Smooth muscle cell of the brain vasculature (primary cell): ENCODE measurements at places on chromosomes 2 and 18.

- DNase-seq = peak; percentile 55
These were observed 49.2 kb upstream of the FRZB start for GRCh38 chr2:182915369-182916326.

GRCh38 chr18:23643815-23644490, 18.8 kb downstream of the ANKRD29 start:
- no peak for DNase-seq

DNA sequence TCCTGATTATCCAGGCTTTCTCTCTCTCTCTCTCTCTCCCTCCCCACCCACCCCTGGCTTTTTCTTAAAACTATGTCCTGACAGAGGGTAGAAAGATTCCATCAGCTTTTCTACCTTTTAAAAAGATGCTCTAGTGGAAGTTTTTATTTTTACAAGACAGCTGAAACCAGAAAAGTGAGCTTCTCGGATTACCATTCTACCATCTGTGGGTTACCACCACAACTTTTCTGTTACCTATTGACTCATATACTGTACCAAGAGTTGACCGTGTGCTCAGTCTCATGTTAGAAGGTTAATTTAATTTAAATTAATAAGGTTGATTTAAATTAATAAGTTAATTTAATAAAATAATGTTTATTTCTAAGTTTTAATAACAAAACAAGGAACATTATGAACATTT, 137.6 kb downstream of the UPP2 start:
- no peak for DNase-seq

GRCh38 chr2:241680827-241681599, 5.6 kb downstream of the DTYMK start:
- no peak for DNase-seq

DNA sequence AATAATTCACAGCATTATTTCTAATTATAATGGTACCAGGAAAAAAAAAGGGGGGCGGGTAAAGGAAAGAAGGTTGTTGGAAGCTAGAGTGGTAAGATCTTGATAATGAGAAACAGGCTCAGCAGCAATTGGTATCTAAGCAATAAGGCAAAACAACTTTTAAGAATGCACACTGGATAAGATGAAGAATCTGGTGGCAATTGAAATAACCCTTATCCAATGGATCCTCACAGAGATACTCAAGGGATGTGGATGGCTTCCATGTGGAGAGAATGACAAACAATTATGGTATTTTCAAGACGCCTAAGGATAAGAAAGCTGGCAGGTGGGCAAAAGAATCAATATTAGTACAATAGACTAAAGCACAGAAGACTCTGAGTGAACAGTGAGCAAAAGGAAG, 153.6 kb downstream of the UPP2 start:
- no peak for DNase-seq

DNA sequence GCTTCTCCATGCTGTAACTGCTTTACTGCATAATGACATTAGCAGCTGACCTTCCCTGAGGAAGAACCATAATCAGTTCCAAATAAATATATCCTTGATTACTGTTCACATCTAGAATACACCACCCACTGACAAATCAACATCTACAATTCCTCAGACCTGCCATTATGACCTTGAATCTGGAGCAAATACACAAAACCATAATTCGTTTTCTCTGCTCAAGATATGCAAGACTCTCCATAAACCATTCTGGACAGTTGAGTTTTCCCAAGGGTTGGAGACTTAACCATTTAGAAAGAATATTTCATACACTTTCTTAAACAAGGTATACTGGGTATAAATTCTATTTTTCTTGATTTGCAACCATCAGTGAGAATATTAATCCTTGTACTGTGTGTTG, 11.8 kb downstream of the C2orf76 start:
- no peak for DNase-seq

DNA sequence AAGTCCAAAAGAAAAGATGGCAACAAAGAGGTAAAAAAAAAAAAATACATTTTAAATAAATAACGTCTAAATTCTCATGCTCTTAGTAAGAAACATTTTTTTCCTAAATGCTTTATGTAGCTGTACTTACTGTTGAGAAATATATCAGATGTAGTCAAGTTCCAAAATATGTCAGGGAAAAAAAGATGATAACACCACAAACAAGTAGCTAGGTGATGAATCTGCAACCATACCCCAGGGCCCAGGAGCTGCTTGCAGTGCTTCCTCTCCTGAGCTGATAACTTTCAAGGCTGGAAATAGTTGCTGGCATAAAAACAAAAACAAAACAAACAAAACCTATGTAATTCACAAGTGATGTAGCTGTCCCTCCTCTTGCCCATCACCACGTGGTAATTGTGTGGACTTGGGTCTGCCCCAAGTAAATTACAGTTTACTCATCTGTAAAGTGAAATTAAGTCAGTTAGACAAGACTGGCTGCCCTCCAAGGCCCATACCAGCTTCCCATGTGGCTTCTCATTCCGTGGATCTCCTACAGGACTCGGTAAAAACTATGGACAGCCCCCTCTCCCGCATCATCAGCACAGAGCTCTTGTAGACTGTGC, 82.6 kb downstream of the SP100 start:
- DNase-seq = no peak

DNA sequence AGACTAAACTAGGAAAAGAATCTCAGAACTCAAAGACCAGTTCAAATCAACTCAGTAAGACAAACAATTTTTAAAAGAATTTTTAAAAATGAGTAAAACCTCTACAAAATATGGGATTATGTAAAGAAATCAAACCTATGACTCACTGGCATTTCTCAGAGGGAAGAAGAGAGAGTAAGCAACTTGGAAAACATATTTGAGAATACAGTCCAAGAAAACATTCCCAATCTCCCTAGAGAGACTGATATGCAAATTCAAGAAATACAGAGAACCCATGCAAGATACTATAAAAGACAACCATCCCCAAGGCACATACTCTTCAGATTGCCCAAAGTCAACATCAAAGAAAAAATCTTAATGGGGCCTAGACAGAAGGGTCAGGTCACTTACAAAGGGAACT, 162.7 kb downstream of the WDPCP start:
- DNase-seq = no peak

GRCh38 chr2:63059793-63060471, 9.3 kb downstream of the OTX1 start:
- DNase-seq = no peak

- no peak for DNase-seq
These were observed 16.1 kb upstream of the CD207 start for GRCh38 chr2:70851704-70852103.

DNA sequence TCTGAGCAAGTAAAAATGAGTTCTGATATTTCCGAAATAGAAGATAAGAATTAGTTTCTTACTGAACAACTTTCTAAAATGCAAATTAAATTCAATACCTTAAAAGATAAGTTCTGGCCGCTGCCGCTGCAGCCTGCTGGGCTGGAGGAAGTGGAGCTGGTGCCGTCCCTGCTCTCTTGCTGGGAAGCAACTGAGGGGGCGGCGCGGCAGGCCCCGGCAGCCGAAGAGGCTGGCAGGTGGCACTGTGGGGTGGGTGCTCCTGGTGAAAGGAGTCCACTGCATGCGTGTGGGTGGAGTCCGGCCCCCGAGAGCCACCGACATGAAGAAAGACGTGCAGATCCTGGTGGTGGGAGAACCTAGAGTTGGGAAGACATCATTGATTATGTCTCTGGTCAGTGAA, 89.5 kb upstream of the ZNF519 start:
- no peak for DNase-seq

GRCh38 chr2:75580156-75580555, 19.4 kb upstream of the EVA1A start:
- no peak for DNase-seq

DNA sequence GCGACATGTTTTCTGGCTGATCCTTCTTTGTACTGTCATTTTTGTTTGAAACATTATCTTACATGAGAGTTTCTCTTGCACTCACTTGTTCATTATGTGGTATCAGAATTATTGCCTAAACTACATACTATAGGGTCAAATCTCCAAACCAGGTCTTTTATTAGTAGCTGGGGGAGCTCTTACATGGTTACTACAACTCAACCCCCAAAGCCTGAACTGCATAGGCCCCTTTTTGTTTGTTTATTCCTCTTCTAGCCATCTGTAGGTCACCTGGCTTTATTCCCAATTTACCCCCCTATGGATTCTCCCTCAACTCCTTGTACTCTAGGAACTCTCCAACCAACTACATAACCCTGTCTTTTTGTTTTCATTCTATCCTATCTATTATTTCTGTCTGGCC, 46.7 kb downstream of the PUM2 start:
- no peak for DNase-seq
